ENCODE measurements at places on chromosomes 5 and 9. TPM values are rescaled to one million over a fixed set of nuclear protein-coding genes. Genes with fewer than 3 reads are reported as not detected.
A peak's percentile ranks its signal among the peaks of the same experiment; 100 is the strongest.

- no peaks in the 10 kb centered on the region for H3K36me3 ChIP-seq
- no peak overlapping the region for H3K27ac ChIP-seq
- H3K4me3 ChIP-seq: no peak overlapping the region
- no peak for DNase-seq
- no peaks in the 10 kb centered on the region for H3K27me3 ChIP-seq
Observed at GRCh38 chr5:117201001-117201400, 626.4 kb upstream of the SEMA6A start.

DNA sequence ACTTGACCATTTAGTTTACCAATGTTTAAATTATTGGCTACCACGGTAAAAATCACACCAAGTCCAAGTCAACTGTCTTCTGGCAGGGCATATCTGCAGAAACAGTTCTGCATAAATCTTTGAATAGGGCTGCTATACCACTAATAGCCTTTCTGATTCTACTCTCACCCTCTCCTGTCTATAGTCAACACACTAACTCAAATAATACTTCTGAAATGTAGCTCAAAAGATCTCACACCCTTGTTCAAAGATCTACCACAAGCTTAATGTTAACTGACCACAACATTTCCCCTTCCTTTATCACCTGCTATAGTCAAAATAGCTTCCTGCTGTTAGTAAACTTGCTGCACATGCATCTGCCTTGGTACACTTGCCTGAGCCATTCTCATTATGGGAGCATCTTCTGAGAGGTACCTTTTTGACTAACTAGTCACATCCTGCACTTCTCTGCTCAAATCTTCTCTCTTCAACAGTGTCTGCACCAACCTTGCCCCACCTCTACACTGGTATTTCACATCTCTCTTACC is 319.4 kb downstream of the CDH10 start:
- H3K27ac ChIP-seq: no peak overlapping the region
- no peak for DNase-seq
- no peaks in the 10 kb centered on the region for H3K27me3 ChIP-seq
- no peaks in the 10 kb centered on the region for H3K36me3 ChIP-seq
- H3K4me1 ChIP-seq: no peaks in the 10 kb centered on the region
- H3K4me3 ChIP-seq: no peak overlapping the region

- DNase-seq: no peak
- H3K36me3 ChIP-seq: no peaks in the 10 kb centered on the region
- no peak overlapping the region for H3K27ac ChIP-seq
- no peaks in the 10 kb centered on the region for H3K4me1 ChIP-seq
- H3K27me3 ChIP-seq: no peaks in the 10 kb centered on the region
Observed at GRCh38 chr5:104184264-104184663, 621.7 kb upstream of the NUDT12 start.

DNA sequence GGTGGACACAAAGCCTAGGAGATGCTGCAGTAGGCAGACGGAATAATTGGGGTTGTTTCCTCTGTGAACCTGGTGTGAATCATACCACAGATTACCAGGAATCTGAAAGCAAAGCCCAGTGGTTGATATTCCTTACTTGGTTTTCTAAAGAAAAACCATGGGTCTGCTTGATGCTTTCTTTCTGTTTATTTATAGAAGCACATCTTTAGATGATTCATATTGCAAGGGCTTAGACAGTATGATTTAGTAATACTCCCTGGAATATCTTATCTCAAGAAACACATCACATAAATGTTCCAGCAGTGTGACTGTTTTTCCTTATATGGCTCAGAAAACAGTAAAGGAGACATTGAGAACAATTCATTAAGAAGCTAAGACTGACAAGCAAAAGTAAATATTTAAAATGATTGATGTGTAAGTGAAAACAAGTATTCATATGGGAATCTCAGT is 623.3 kb downstream of the RAB3C start:
- no peaks in the 10 kb centered on the region for H3K4me1 ChIP-seq
- no peak for DNase-seq
- peaks cover 1% of the 10 kb centered on the region for H3K27me3 ChIP-seq
- H3K4me3 ChIP-seq: no peak overlapping the region

GRCh38 chr5:171462928-171463861 is 43.7 kb downstream of the FGF18 start:
- no peak overlapping the region for H3K27ac ChIP-seq
- no peaks in the 10 kb centered on the region for H3K27me3 ChIP-seq
- H3K4me3 ChIP-seq: no peak overlapping the region

- H3K27me3 ChIP-seq: no peaks in the 10 kb centered on the region
- no peak overlapping the region for H3K27ac ChIP-seq
- H3K4me3 ChIP-seq: no peak overlapping the region
- DNase-seq: no peak
- no peaks in the 10 kb centered on the region for H3K36me3 ChIP-seq
Observed at GRCh38 chr9:37286530-37287175, 135.8 kb upstream of the GRHPR start.

DNA sequence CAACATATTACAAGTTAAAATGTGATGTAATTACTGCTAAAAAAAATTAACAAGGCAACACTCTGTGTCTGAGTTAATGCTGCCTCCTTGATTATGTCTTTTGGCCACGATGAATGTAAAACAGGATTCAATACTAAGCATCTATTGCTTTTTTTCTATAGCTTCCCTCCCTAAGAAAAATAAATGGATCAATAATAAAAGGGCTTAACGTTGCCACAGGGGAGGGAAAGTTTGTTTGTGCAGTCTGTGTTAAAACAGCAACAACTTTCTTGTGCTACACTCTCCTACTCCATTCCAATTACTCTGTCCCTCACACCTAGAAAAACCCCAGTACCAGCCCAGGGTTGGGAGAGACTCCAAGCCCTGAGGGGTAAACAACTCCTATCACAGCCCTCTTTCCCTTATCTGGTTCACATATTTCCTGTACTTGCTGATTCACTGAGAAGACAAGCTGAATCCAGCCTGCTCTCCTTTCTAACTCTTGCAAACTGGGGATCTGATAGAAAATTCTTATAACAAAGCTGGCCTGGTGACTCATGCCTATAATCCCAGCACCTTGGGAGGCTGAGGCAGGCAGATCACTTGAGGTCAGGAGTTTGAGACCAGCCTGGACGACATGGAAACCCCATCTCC is 44.8 kb downstream of the PTPN3 start:
- peaks cover 6% of the 10 kb centered on the region for H3K4me1 ChIP-seq
- H3K27me3 ChIP-seq: no peaks in the 10 kb centered on the region

- peaks cover 3% of the 10 kb centered on the region for H3K4me1 ChIP-seq
- DNase-seq: no peak
- no peaks in the 10 kb centered on the region for H3K36me3 ChIP-seq
- H3K27me3 ChIP-seq: no peaks in the 10 kb centered on the region
Observed at GRCh38 chr9:131629226-131629500, 83.8 kb downstream of the PRRT1B start.

DNA sequence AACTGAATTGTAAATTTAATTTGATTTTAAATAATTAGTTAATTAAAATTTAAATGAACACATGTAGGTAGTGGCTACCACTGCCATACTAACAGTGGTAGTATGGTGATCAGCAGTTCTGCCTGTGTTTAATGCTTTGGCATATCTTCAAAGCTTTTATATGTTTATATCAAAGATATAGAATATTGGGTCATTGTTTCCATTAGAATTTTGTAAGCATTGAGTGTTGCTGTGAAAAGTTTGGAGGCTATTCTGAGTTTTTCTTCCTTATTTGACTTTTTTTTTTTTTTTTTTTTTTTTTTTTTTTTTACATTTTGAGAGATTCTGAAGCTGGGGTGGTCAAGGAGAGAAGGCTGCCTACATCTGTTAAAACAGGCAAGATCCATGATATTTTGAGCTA is 134.2 kb downstream of the SPATA31D1 start:
- H3K27ac ChIP-seq: no peak overlapping the region
- H3K4me1 ChIP-seq: no peaks in the 10 kb centered on the region
- H3K4me3 ChIP-seq: no peak overlapping the region
- no peak for DNase-seq
- no peaks in the 10 kb centered on the region for H3K36me3 ChIP-seq

GRCh38 chr9:29740518-29740917 is 2167.2 kb upstream of the C9orf72 start:
- H3K4me3 ChIP-seq: no peak overlapping the region
- DNase-seq: no peak
- H3K4me1 ChIP-seq: no peaks in the 10 kb centered on the region
- H3K36me3 ChIP-seq: no peaks in the 10 kb centered on the region

- H3K4me1 ChIP-seq: no peaks in the 10 kb centered on the region
- H3K27ac ChIP-seq: no peak overlapping the region
- no peak overlapping the region for H3K4me3 ChIP-seq
- no peaks in the 10 kb centered on the region for H3K36me3 ChIP-seq
Observed at GRCh38 chr9:118954857-118955256, 414.4 kb downstream of the BRINP1 start.

- H3K27ac ChIP-seq: no peak overlapping the region
- H3K4me3 ChIP-seq: no peak overlapping the region
- H3K27me3 ChIP-seq: no peaks in the 10 kb centered on the region
- H3K4me1 ChIP-seq: no peaks in the 10 kb centered on the region
- DNase-seq: no peak
Observed at GRCh38 chr5:169175733-169176132, 125.2 kb downstream of the SLIT3 start.

GRCh38 chr5:135025730-135026644 is 8.0 kb downstream of the PITX1 start:
- no peak for DNase-seq
- no peaks in the 10 kb centered on the region for H3K4me1 ChIP-seq
- no peak overlapping the region for H3K27ac ChIP-seq

DNA sequence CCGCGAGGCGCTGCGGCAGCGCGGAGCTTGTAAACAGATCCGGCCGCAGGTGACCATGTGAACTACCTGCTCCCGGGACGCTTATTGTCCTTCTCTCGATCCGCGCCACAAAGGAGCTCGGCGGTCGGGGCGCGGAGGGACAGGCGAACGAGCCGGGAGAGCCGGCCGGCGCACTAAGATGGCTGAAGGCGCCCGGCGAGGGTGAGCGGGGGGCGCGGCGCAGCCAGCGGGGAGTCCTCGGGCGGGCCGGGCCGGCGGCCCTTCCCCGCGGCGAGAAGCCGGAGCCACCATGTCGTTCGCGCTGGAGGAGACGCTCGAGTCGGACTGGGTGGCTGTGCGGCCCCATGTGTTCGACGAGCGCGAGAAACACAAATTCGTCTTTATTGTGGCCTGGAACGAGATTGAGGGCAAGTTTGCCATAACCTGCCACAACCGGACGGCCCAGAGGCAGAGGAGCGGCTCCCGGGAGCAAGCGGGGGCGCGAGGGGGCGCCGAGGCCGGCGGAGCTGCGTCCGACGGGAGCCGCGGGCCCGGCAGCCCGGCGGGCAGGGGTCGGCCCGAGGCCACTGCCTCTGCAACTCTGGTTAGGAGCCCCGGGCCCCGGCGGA is 535 bp downstream of the JMY start:
- peaks cover 2% of the 10 kb centered on the region for H3K4me1 ChIP-seq
- H3K27me3 ChIP-seq: no peaks in the 10 kb centered on the region

- no peak for DNase-seq
- peaks cover 23% of the 10 kb centered on the region for H3K4me1 ChIP-seq
- no peaks in the 10 kb centered on the region for H3K36me3 ChIP-seq
- peak overlapping the region; percentile 42 for H3K27ac ChIP-seq
Observed at GRCh38 chr9:120928483-120929228, 2.1 kb upstream of the TRAF1 start.

DNA sequence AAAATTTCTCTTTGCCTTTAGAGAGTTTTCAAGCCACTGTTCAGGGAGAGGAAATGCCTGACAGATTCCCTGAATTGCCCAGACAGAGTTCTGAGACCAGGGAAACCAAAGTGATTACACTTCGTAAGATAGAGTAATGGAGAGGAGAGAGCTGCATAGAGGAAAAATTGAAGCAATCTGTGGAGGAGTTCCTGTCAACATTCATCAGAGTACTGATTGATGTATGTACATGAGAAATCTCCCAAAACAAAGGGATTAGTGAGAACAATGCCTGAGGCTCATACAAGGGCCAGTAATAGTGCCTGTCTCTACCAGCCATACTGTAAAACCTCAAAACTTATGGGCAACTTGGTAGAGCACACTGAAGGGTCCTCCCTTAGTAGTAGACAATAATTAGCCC is 79.0 kb upstream of the TRIM32 start:
- H3K27me3 ChIP-seq: no peaks in the 10 kb centered on the region
- H3K27ac ChIP-seq: no peak overlapping the region
- no peak for DNase-seq
- no peaks in the 10 kb centered on the region for H3K36me3 ChIP-seq
- no peak overlapping the region for H3K4me3 ChIP-seq

DNA sequence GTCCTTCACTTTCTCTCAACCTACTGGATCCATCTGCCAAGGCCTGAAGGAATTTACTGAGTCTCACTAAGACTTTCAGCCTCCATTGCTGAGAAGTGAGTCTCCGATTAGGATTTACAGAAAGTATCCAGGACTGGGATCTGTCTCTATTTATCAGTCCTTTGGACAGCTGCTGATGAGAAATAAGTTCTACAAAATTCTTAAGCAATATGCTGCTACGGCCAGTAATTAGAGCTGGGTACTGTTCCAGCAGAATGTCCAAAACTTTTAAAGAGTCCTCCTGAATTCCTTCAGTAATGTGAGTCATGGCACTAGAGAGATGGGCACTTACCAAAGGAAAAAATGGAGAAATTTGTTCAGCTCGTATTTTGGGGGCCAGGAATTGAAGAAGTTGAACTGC is 5.9 kb downstream of the TEX10 start:
- no peak overlapping the region for H3K4me3 ChIP-seq
- peaks cover 10% of the 10 kb centered on the region for H3K36me3 ChIP-seq
- no peaks in the 10 kb centered on the region for H3K27me3 ChIP-seq

GRCh38 chr5:73491155-73491554 is 7.1 kb upstream of the BTF3 start:
- H3K4me3 ChIP-seq: no peak overlapping the region
- H3K36me3 ChIP-seq: no peaks in the 10 kb centered on the region
- H3K27me3 ChIP-seq: no peaks in the 10 kb centered on the region
- DNase-seq: no peak

GRCh38 chr5:91123901-91124300 is 259.2 kb downstream of the ARRDC3 start:
- H3K4me3 ChIP-seq: no peak overlapping the region
- no peak for DNase-seq
- H3K36me3 ChIP-seq: no peaks in the 10 kb centered on the region
- H3K27me3 ChIP-seq: no peaks in the 10 kb centered on the region

GRCh38 chr9:98831696-98832095 is 24.2 kb downstream of the GALNT12 start:
- no peak overlapping the region for H3K27ac ChIP-seq
- H3K36me3 ChIP-seq: no peaks in the 10 kb centered on the region
- no peak overlapping the region for H3K4me3 ChIP-seq
- H3K4me1 ChIP-seq: no peaks in the 10 kb centered on the region
- no peaks in the 10 kb centered on the region for H3K27me3 ChIP-seq

The SLC36A2 gene
- not detected for total RNA-seq

The AFAP1L1 gene
- total RNA-seq: 4.7 TPM

The JAKMIP2 gene
- 13.4 TPM for total RNA-seq

The RNF38 gene
- total RNA-seq: 60.9 TPM

The GRIA1 gene
- 1.1 TPM for total RNA-seq

The SLC45A2 gene
- total RNA-seq: not detected

The NEUROG1 gene
- total RNA-seq: not detected

The PAXX gene
- total RNA-seq: 40.8 TPM

All from H1 (cell line).